ENCODE measurements at places on chromosomes 2 and 18.

DNA sequence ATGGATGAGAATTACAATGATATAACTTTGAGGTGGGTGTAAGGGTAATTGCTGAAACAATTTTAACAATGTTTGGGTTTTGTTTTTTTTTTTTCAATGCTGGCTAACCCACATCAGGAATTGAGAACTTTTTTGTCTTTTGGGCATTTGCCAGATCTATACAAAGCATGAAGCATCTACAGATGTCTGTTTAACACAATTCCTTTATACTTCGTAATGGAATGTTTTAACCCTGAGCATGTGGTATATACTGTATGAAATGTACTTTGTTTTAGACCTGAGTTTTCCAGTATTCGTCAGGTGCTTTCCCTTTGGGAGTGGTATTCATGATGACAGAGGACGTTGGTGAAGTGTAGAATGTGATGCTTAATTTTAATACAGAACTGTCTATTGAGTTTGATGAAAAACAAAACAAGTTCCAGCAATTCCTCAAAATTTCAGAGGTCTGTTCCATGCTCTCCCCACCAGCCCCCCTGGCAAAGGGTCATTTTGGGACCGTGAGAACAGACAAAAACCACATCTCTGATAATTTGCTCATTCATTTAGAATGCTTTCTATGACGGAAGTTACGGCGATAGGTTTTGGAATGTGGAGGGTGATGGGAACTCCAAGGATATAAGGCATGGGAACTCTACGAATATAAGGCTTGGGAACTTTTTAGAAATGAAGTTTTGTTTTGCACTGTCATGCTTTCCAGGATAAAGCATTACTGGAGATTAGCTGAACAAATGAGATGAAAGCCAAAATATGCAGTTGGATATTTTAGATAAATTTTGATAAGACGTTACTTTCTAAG is 14.1 kb downstream of the LIMS1 start:
- no peak for DNase-seq

- DNase-seq: no peak
These were observed 19.4 kb upstream of the CYP1B1 start for GRCh38 chr2:38095079-38095995.

GRCh38 chr2:27218614-27219013 is 1.4 kb downstream of the CAD start:
- DNase-seq: no peak

- no peak for DNase-seq
These were observed 33.4 kb downstream of the USP14 start for GRCh38 chr18:191725-192124.

- DNase-seq: no peak
These were observed 244.8 kb downstream of the IKZF2 start for GRCh38 chr2:212906620-212907019.

DNA sequence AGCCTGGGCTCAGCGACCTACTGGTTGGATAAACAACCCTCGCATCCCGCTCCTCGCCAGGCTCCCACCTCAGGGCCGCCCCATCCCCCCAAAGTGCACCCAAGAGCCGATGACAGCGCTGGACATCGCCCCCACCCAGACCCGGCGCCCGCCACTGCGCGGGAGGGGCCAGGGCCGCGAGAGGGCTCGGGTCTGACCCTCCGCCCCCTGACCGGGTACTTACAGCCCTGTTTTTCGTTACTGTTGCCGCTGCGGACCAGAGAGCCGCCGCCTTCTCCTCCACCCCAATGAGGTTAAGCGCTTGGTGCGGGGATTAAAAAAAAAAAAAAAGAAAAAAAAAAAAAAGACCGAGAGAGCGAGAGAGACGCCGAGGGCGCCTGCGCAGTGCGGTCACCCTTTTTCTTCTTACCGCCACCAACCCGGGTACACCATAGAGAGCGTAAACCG is at the start of gene CLASP1:
Gene CLASP1, minus strand, starts transcription at position 314 of the 447 bp plus-strand sequence. CDS start 43,567 bp downstream, outside the sequence.
- no peak for DNase-seq

DNA sequence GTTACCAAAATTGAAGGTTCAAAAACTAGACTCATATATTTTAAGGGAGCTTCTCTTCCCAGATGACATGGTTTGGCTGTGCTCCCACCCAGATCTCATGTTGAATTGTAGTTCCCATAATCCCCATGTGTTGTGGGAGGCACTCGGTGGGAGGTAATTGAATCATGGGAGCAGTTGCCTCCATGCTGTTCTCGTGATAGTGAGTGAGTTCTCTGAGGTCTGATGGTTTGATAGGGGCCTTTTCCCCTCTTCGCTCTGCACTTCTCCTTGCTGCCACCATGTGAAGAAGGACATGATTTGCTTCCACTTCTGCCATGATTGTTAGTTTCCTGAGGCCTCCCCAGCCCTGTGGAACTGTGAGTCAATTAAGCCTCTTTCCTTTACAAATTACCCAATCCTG is 140.1 kb downstream of the MAIP1 start:
- no peak for DNase-seq

DNA sequence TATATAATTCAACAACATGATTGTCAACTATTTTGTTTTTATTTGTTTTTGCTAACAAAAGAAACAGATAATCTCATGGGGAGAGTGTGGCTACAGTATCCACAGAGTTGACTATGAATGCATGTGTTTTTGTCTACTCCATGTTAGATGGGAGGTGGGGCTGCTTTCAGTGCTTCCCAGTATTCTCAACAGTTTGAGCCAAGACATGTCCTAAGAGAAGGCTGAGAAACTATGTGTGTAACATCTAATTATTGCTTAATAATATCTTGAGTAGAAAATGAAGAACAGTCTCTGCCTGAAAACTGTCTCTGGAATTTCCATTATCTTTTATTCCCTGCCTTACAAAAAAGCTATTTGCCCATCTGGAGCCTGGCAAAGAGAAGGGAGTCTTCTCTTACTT is 178.8 kb upstream of the MMADHC start:
- no peak for DNase-seq

GRCh38 chr18:49476664-49477411 is 10.2 kb downstream of the C18orf32 start:
- DNase-seq: no peak

- DNase-seq: no peak
These were observed 286.0 kb upstream of the CCDC68 start for GRCh38 chr18:55245211-55245614.

- DNase-seq: no peak
These were observed 16.4 kb upstream of the SERPINB13 start for GRCh38 chr18:63570721-63571120.

- DNase-seq: no peak
These were observed 26.5 kb upstream of the OTOS start for GRCh38 chr2:240166761-240167587.

DNA sequence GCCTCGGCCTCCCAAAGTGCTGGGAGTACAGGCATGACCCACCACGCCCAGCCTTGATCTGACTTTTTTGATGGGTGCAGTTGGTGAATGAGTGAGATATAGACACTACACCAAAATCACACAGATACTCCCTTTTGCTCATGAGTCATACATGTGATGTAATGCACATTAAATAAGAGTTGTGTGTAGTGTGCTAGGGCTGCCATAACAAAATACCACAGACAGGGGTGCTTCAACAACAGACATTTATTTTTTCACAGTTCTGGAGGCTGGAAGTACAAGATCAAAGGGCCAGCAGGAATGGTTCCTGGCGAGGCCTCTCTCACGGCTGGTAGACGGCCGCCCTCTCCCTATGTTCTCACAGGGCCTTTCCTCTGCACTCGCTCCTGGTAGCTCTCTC is 46.6 kb downstream of the GBX2 start:
- no peak for DNase-seq

DNA sequence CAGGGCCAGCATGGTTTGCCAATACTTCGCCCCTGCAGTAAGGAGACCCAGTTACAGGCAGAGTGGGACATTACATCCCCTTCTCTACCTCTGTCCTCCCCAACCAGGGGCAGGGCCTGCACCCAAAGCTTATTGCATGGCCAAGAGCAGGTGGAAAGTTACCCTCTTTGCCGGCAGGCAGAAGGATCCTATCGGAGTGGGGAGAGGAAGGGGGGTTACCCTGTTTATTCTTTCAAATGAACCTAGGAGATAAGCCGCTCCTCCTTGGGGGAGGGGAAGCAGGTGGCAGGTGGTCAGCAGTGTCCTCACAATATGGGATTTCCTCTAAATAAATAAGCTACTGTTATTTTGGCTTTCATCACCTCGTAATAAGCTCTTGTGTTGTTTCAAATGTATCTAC is 53.9 kb downstream of the SPATS2L start:
- no peak for DNase-seq

- DNase-seq: no peak
These were observed 129.9 kb downstream of the BCL11A start for GRCh38 chr2:60423505-60423904.

DNA sequence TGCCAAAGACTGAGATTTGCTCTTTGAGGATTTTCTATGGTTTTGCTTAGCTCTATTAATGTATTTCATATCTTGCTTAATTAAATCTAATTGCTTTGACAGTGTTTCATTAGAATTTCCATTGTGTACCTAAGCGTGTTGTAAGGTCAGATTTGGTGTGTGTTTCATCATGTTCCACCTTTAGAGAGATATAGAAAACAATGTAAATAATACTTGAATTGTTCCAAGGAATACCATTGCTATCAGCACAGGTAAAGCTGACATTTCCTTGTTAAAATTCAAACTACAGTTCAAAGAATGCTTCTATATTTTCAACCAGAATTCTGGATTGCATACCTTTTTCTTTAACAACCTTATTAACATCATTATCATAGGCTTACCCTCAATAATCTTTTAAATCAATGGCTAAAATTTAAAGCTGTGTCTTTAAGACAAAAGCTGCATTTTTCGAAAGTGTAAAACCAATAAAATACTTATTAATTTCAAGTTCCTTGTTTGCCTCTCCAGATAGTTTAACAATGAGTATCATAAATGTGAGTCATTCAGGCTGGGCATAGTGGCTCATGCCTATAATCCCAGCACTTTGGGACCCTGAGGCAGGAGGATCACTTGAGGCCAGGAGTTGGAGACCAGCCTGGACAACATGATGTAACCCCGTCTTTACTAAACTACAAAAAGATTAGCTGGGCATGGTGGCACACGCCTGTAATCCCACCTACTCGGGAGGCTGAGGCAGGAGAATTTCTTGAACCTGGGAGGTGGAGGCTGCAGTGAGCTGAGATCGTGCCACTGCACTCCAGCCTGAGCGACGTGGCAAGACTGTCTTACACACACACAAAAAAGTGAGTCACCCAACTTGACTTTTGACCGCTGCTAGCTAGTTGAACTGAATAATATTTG is 188.0 kb upstream of the PKDCC start:
- DNase-seq: no peak

- no peak for DNase-seq
These were observed 19.6 kb upstream of the CABLES1 start for GRCh38 chr18:23115683-23116096.

DNA sequence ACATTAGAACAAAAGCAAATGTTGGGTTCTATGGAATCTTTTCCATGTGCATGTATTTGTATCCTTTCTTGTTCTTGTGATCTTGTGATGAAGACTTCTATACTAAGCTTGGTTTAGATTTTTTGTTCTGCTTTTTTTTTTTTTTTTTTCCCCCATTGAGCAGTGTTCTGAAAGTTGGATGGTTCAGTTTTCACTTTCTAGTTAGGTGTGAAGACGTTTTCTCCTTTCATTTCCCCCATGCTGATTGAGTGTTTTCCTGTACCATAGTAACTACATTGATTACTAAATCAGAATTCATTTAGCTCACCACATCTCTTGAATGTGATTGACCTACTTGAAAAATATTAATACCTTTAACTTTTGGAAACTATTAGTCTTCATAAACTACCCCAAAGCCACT is 34.1 kb downstream of the NOP58 start:
- no peak for DNase-seq

DNA sequence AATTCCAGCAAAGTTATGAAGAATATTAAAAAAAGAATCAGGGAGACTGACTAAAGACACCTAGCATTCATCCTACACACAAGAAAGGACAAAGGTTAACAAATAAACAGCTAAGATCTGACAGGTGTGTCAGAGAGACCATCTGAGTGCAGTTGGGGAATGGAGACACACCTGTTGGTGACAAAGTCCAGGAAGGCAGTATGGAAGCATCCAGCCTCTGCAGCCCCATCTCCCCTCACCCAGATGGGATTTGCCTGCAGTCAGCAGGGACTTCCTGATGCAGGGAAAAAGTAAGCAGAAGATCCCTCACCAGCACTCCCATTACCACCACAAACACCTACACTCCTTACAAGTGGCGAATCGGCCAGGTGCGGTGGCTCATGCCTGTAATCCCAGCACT is 37.9 kb downstream of the USP34 start:
- no peak for DNase-seq

DNA sequence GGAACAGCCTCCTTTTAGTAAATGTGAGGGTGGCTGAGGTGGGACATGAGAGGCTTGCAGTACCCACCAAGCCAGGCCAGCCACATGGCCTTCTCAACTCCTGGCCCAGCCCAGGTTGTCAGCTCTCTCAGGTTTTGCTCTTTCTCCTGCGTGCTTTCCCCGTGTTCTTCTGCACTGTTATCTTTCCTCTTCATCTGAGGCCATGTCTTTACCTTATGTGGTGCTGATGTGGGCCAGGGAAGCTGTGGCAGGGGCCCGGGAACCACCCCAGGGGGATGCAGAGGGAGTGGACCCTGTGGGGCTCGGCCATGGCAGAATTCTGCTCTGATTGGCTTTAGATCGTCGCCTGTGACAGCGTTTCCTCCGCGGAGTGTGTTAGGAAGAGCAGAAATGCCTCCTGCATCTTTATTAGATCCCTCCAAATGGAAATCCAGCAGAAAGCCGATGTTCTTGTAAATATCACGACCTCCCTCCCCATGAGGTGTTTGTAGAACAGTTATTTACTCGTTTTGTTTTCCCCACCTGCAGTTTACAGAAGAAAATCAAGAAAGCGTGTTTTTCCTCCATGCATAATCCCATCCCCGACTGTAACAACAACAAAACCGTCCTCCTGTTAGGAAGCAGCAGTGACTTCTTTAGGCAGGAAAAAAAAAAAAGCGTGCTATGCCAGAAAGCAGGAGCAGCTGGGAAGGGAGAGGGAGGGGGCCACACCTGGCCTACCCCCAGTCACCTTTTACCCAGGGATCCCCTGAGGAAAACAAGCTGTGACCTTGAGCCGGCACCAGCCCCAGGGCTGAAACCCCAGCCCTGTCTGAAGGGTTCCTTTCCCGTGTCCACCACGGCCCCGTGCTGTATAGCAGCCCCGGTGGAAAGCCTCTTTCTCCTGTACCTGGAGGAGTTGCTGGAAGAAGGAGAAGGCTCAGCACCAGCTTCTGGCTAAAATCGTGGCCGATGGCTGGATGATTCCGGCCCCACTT is 54.8 kb downstream of the HPCAL1 start:
- DNase-seq: no peak

DNA sequence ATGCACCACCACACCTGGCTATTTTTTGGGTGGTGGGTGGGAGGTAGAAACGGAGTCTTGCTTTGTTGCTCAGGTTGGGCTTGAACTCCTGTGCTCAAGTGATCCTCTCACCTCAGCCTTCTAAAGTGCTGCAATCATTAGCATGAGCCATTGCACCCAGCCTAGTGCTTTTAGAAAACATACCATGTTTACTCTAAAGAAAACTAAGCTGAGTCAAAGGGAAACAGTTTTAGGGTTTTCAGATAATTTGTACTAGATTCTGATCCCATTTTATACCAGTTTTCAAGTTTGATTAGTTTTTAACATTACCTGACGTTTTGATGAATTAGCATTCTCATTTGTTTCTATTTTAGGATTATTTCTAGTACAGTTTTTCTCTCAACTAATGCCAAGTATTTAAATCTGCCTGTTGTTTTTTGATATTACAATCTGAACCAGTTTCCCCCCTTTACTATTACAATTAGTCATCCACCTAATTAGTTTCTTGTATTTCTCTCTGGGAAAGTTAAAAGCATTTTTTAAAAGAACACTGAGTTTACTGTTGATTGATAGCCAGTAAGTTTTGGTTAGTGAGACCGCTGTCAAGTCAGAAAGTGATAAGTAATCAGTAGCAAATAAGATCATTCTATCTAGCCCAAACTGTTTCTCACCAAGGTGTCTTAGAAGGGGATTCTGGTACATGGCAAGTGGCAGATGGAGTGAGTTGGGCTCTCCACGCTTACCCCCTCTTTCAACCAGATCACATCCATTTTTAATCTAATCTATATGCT is 24.2 kb upstream of the TBR1 start:
- no peak for DNase-seq
